ENCODE measurements at places on chromosomes 6 and 20.

DNA sequence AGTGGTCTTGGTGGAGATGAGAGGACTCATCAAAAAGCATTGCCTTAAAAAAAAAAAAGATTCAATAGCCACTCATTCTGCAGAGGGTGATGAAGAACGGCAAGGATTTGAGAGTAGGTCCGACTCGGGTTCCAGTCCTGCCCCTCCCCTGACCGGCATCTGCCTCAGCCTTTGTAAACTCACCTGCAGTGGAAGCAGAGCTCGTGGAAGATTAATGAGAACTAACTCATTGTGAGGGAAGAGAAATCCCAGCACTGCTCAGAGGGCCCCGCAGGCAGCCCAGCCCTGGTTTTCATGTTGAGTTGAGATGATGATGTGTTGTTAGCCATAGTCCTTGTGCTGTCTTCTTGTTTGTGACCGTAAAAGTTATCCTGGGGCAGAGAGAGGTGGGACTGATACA is 59.4 kb downstream of the GCNT2 start:
- DNase-seq: no peak

DNA sequence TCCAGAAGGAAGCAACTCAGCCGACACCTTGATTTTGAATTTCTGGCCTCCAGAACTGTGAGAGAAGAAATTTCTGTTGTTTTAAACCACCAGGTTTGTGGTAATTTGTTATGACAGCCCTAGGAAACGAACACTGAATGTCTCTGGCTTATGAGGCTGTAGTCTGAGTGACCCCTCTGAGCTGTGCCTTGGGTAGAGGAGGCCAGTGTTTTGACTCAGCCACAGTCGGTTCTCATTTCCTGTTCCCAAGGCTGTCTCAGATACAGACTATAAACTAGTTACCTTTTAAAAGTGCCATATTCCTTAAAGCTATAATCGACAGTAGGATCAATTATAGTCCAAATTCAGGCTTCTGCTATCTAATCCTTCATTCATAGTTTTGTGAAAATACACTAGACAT is 391.2 kb upstream of the MAP3K7 start:
- no peak for DNase-seq

- DNase-seq: no peak
These were observed 845 bp downstream of the HLA-DPA1 start for GRCh38 chr6:33072508-33073100.

DNA sequence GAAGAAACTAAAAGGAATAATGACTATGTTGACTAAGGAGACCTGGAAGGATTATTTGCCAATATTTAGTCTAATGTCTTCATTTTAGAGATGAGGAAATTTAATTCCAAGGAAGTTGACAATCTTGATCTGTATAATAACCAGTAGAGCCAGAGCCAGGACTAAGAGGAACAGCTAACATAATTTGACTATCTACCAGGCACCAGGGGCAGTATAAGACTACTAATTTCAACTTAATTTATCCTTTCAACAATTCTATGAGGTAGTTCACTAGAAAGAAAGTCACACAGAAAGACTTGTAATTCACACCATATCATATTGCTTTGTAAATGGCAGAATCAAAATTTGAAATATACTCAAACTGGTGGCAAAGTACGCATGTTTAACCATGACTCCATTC is 273.0 kb upstream of the STXBP5 start:
- DNase-seq: no peak

GRCh38 chr6:149860513-149860833 is 3.7 kb downstream of the LRP11 start:
- no peak for DNase-seq

DNA sequence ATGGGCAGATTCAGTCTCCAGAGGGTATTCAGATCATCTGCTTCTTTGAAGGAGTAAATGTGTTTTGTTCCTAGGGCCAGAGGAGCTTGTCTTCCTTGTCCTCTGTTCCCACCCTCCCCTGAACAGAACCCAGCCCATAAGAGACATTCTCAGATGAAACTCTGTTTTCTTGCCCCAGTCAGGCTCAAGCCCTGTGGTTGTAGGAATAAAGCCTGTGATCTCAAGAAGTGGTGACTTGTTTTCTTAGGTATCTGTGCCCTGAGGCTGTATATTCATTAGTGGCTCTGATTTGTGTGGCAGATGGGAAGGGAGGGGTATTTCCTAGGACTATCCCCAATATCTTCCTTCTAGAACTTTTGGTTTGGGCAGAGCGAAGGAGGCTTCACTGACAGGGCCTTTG is 27.9 kb downstream of the GSS start:
- DNase-seq: no peak

GRCh38 chr6:149056777-149057463 is 260.6 kb upstream of the TAB2 start:
- no peak for DNase-seq

DNA sequence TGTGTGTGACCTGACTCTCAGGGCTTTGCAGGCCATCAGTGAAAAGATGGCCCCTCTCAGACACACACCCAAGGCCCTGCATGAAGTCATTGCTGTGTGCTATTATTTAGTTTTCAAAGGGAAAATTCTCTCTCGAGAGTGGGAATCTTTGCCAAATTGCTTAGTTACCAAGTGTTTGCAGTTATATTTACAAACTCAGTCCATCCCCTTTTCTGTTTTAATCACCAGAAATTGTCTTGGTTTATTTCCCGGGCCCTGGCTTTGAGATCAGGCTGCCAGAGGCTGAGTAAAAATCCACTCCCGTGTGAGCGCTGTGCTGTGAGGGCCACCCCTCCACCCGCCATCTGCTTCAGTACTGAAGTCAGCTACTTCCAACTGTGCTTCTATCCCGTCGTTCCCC is 163.1 kb downstream of the SOD2 start:
- no peak for DNase-seq

DNA sequence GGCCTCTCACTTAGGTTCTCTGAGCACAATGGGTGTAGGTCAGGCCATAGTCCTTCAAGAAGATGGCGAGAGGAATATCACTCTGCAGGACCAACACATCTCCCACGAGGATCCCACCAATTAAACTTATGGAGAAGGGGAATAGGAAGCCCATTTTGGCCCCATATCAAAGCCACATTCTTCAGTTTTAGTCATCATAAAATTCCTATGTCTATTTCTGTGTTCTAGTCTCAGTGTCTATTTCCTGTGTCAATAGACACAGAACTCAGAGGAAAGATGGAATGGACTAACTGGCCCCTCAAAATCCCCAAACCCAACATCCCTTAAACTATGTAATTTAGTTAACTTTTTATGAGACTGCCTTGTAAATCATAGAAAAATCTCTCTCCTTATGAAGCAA is 216.8 kb downstream of the HACE1 start:
- DNase-seq: no peak

GRCh38 chr6:157644043-157644810 is 178.8 kb upstream of the SNX9 start:
- peak; percentile 18 for DNase-seq

DNA sequence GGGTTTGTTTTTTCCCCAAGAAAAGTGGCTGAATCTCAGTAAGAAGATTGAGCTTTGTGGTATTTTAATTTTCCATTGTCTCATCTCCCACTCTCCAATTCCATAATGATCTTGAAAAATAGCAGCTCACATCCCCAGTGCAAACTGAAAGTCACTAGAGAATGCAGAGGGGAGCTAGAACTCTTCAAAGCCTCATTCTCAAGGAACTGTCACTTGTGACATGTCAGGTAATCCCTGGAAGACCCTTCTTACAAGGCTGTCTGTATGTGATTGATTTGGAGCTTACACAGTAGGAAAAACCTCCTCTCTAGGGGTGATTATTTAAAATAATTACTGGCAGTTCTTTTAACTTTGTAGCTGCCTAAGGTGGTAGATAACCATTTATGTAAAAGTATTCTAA is 420.4 kb downstream of the CDH26 start:
- DNase-seq: no peak

GRCh38 chr6:158488065-158488464 is 71.8 kb upstream of the TMEM181 start:
- DNase-seq: peak; percentile 33

DNA sequence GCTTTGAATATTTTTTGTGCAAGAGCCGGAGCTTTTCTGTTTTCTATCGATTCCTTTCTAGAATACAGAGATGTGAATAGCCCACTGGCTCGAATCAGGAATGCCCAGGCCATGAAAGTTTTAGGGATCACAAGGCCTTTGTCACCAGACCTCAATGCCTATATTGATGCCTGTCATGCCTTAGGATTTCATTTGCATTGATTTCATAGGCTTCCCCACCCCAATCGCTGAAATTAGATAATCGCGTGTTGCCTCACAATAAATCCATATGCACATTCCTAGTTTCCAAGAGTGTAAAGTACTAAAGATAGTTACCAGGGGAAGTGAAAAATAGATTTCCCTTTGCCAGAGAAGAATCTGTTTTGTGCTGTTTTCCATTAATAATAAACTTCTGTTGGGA is 150.8 kb downstream of the SASH1 start:
- no peak for DNase-seq

- no peak for DNase-seq
These were observed 896 bp upstream of the RNASET2 start for GRCh38 chr6:166957087-166957804.

DNA sequence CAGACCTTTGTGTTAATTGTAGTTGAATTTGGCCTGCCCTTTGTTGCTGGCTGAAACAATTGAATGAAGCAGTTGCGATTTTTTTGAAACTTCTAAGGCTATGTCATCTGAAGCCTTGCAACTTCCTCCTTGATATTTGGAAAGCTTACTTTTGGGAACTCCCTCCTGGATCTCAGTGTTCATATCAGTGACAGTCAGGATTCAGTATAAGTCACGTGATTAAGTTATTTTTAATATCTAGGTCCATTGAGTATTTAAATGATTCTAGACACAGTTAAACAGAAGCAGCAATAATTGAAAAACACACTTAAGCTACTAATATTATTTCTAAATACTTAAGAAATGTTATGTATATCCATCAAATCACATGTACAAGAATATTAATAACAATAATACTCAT is 951.3 kb downstream of the GRIK2 start:
- DNase-seq: no peak

GRCh38 chr6:16494793-16495192 is 256.4 kb downstream of the GMPR start:
- no peak for DNase-seq

- DNase-seq: no peak
These were observed 21.6 kb upstream of the MYB start for GRCh38 chr6:135159531-135159930.

GRCh38 chr20:40655451-40655850 is 33.6 kb downstream of the MAFB start:
- DNase-seq: no peak

DNA sequence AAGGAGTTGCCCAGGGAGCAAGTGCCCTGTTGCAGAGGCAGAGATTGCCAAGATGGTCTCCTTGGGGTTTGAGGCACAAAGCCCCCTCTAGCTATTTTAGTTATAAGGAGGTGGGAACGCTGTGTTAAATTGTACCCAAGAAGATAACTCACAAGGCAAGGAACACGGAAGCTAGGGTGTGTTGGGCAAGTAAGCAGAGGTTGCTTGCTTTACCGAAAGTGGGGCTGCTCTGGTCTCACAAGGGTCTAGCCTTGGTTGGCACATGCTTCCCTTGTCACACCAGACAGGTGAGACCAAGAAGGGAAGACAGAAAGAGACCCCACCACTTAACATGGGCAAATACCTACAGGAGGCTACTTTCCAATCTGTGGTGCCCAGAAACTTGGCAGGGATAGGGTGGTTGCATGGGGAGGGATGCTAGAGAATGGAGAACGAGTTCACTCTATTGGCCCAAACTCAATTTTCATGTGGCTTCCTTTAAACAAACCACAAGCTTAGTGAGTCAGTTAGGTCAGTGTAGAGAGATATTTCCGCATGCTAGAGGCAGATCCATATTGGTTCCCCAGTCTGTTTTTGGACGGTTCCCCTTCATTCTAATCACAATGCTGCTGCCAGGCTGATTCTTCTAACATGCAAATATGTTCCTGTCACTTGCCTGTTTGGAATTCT is 42.4 kb downstream of the PLAGL1 start:
- DNase-seq: no peak

DNA sequence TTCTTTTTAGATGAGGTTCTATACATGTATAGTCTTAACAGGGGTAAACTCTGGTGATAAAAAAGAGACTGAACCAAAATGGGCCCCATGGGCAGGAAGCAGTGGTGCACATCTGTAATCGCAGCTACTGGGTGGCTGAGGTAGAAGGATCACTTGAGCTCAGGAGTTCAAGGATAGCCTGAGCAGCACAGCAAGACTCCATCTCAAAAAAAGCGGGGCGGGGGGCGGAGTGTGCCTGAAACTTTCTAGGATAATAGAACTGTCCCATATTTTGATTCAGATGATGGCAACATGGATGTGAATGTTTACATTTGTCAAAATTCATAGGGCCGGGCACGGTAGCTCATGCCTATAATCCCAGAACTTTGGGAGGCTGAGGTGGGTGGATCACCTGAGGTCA is 48.8 kb upstream of the TAF8 start:
- no peak for DNase-seq

Data from anterior cingulate cortex (tissue), 58 donors.